CD4-positive, alpha-beta T cell (primary cell): ENCODE measurements at places on chromosomes 1 and 21. TPM values are rescaled to one million over a fixed set of nuclear protein-coding genes. Genes with fewer than 3 reads are reported as not detected.
A peak's percentile ranks its signal among the peaks of the same experiment; 100 is the strongest.

- H3K27ac ChIP-seq, result no peak overlapping the region
- H3K4me1 ChIP-seq, result no peaks in the 10 kb centered on the region
- DNase-seq, result no peak
- H3K27me3 ChIP-seq, result no peaks in the 10 kb centered on the region
- no peak overlapping the region for H3K4me3 ChIP-seq
These were observed 23.1 kb upstream of the USP25 start for GRCh38 chr21:15706696-15707095.

- H3K27me3 ChIP-seq, result peaks cover 4% of the 10 kb centered on the region
- no peak overlapping the region for H3K4me3 ChIP-seq
- DNase-seq, result no peak
- no peak overlapping the region for H3K27ac ChIP-seq
- H3K36me3 ChIP-seq, result no peaks in the 10 kb centered on the region
These were observed 389.7 kb downstream of the PTPRU start for GRCh38 chr1:29626066-29626465.

DMBX1 gene
- not detected for total RNA-seq

- no peak for DNase-seq
- H3K27me3 ChIP-seq, result no peaks in the 10 kb centered on the region
- no peaks in the 10 kb centered on the region for H3K4me1 ChIP-seq
- H3K27ac ChIP-seq, result no peak overlapping the region
These were observed 20.7 kb upstream of the ABCB10 start for GRCh38 chr1:229579059-229579673.

DNA sequence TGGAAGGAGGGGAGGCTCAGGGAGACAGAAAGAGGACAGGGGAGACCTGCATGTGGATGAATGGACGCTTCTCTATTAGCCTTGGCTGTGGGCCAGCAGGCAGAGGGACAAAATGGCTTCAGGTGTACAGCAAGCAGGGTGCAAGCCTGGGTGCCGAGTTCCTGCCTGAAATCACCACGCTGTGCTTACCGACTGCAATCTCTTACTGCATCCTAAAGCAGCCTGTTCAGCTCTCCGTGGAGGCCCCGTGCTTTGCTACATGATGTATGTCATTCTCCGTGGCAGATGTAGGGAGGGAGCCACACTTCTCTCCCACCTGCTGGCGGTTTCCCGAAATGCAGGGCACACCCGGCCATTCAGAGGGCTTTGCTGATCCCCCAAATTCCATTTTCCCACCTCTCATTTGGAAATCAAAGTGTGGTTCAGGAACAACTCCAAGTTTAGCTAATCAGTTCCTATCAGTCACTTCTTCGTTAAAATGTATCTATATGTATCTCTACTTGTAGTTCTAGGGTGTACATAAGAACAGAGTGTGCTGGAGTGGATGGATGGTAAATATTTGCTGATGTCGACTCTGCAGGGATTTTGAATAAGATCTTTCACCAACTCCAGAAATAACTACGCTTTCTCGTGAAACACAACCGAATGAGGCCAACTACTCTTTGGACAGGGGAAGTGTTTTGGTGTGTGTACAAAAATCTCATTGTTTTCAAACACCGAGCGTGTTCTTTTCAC lies 122.3 kb upstream of the BACE2 start:
- H3K27me3 ChIP-seq, result no peaks in the 10 kb centered on the region
- H3K36me3 ChIP-seq, result no peaks in the 10 kb centered on the region
- DNase-seq, result no peak

GRCh38 chr21:31781737-31782136 lies 49.8 kb upstream of the SCAF4 start:
- peak; percentile 8 for DNase-seq
- H3K4me3 ChIP-seq, result no peak overlapping the region
- H3K27me3 ChIP-seq, result no peaks in the 10 kb centered on the region

DNA sequence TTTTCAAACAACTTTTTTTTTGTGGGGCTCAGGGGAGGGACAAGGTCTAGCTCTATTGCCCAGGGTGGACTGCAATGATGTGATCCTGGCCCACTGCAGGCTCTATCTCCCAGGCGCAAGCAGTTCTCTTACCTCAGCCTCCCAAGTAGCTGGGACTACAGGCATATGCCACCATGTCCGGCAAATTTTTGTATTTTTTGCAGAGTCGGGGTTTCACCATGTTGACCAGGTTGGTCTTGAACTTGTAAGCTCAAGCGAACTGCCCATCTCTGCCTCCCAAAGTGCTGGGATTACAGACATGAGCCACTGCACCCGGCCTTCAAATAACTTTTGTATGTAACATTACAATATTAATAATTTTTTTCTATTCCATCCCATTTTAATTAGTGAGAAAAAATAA lies 33.0 kb downstream of the RAB3GAP2 start:
- no peak overlapping the region for H3K27ac ChIP-seq
- no peaks in the 10 kb centered on the region for H3K4me1 ChIP-seq
- H3K36me3 ChIP-seq, result no peaks in the 10 kb centered on the region
- no peak overlapping the region for H3K4me3 ChIP-seq
- DNase-seq, result no peak
- no peaks in the 10 kb centered on the region for H3K27me3 ChIP-seq

FMO4 gene
- 1.1 TPM for total RNA-seq

DNA sequence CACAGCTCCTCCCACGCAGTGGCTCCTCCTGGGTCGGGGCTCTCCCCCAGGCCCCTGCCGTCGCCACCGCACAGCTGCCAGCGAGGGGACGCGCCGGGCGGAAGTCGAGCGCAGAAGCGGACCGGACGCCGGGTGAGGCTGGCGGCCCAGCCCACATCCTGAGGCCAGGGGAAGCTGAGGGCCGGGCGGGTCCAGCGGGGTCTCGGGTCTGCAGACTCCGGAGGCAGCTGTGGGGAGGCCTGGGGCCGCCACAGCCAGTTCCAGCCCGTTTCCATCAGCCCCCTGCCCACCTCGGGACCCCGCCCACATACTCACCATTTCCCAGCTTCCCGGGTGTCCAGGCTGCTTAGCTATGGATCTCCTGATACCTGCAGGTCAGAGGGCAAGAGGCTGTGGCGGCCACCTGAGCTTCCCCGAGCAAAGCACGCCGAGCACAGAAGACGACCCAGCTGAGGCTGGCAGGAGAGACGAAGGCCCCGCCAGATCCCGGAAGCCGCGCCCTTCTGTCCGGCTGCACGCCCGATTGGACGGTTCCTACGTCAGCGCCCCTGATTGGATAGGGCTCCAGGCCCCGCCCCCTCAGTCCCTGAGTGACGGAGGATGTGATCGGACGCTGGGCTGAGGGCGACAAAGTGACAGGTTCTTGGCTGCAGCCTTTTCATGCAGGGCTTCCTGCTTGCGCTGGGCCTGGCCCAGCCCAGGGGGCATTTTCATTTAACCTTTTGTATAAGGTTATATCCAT lies 38.7 kb upstream of the ZNF124 start:
- peaks cover 9% of the 10 kb centered on the region for H3K36me3 ChIP-seq
- peak overlapping the region; percentile 63 for H3K27ac ChIP-seq
- DNase-seq, result peak; percentile 93
- H3K27me3 ChIP-seq, result no peaks in the 10 kb centered on the region
- H3K4me1 ChIP-seq, result peaks cover 39% of the 10 kb centered on the region

DNA sequence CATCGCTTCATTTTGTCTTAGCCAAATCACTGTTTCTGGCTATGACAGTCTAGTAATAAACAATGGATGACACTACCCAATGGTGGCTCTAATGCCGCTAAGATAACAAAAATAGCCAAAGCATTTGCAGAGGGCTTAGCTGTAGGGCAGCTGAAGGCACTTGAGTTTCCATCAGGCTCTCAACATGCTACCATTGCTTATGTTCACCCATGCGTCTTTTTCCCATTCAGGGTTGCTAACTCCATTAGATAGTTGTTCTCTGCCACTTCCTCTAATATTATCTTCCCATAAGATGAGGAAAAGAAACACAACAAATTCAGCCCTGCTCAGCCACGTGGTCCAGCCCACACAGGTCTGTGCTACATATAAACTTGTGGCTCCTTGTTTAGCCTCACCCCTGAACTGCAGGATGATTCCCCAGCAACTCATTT lies 159.6 kb downstream of the TOMM20 start:
- H3K27me3 ChIP-seq, result no peaks in the 10 kb centered on the region
- no peak for DNase-seq
- H3K4me3 ChIP-seq, result no peak overlapping the region
- peaks cover 55% of the 10 kb centered on the region for H3K4me1 ChIP-seq
- no peak overlapping the region for H3K27ac ChIP-seq

DNA sequence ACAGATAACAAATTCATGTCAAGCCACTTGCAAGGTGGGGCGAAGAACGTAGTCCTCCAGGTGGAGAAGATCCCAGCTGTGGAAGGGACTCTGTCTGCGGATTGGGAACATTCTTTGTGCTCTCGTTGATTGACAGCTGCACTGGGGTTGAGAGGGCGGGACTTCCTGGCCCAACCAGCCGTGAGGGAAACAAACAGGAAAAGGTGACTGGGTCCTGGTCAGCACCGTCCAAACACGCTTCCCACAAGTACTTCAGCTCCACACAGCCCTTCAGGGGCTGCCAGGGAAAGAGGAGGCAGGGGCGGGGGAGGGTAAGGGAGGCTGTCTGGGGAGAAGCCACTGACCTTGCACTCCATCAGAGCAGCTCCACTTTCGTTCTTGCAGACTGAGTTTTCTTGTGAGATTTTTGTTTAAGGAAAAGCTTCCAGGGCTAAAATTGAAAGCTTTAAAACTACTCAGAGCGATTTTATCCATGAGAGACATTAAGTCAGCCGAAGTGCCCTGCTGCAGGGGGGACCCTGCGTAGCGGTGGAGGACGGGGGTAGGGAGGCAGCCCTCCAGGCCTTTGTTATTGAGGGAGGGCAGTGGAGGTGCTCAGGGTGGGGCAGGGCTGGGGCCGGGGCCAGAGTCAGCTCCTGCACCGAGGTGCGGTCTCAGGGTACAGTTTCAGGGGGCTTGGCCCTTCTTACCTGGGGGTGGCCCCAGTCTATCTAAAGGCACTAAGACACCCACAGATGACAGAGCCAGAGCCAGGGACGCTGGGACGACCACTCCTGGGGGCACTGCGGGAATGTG lies 21.6 kb upstream of the STUM start:
- peaks cover 3% of the 10 kb centered on the region for H3K4me1 ChIP-seq
- no peak for DNase-seq
- H3K27me3 ChIP-seq, result no peaks in the 10 kb centered on the region
- H3K36me3 ChIP-seq, result no peaks in the 10 kb centered on the region
- H3K4me3 ChIP-seq, result no peak overlapping the region
